ENCODE measurements at places on chromosomes 16 and 17. TPM values are rescaled to one million over a fixed set of nuclear protein-coding genes. Genes with fewer than 3 reads are reported as not detected.

- DNase-seq = no peak
Measured at GRCh38 chr17:49224198-49224996, 6.2 kb downstream of the PHOSPHO1 start.

GRCh38 chr16:57185446-57185944 is 344 bp downstream of the PSME3IP1 start:
- peak; percentile 49 for DNase-seq

Gene KRT40
- not detected for total RNA-seq

- DNase-seq = no peak
Measured at GRCh38 chr17:30228011-30228410, 7.5 kb downstream of the SLC6A4 start.

DNA sequence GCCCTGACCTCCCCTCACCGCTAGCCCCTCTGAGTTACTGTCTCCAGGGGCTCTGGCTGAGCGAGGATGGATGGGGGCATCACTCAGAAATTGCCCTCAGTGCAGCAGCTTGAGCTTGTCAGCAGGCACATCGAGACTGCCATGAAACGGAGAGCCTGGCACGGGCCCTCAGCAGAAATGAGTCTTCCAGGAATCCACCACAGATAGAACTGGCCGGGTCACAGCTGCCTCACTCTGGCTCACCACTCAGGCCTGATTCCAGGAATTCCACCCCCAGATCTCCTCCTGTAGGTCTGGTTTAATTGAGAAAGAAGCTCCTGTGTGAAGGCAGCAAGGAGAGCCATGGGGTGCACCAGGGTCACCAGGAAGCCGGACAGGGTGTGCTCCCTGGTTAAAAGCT is 85.5 kb downstream of the GSG1L start:
- no peak for DNase-seq
